Right cardiac atrium (tissue), 5 donors: ENCODE measurements at places on chromosomes 3 and 15. TPM values are rescaled to one million over a fixed set of nuclear protein-coding genes. Genes with fewer than 3 reads are reported as not detected.

DNA sequence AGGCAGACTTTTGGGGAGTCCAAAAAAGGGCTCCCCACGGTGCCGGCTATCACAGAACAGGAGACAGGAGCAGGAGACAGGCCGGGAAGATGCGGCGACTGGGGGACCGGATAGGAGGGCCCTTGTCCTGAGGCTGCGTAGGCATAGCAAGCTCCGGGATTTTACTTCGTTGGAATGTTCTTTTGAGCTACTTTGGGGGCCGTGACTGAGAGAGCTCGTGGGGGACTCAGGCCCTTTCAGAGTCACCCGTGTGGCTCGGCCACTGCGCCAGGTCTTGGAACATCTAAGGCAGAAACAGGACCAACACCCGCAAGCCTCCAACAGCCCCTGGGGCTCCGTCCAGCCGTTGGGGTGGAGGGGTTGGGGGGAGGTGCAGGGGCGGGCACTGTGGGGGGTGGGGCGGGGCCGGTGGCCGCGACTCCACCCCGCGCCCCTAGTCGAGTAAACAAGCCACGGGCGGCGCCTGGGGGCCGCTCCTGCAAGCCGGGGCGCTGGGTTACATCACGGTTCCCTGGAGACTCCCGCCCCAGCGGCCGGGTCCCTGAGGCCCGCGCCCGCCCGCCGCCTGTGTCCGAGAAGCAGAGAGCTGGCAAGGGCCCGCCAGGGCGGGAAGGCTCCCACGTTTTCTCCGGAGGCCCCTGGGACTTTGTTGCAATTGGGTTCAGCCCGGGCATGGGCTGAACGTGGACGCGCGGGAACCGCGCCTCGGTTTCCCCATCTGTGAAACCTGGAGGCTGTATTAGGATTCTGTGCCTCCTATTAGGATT lies 23.3 kb upstream of the C15orf39 start:
- DNase-seq = peak; percentile 64

DNA sequence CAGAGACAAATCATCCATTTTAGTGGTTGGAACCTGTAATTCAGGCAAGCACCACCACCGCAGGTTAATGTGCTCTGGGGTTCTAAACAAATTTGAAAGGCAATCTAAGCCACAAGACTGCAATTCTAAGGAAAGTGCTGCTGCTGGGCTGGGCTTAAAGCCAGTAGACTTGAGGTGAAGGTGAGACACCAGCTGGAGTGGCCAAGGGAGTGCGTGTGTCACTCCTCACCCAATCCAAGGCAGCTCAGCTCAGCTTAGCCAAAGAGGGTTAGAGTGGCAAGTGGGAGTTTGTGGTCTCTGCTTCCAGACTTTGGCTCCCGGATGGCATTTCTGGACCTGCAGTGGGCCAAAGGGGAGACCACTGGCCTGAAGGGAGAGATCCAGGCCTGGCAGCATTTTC lies 1655.6 kb downstream of the SI start:
- no peak for DNase-seq

DNA sequence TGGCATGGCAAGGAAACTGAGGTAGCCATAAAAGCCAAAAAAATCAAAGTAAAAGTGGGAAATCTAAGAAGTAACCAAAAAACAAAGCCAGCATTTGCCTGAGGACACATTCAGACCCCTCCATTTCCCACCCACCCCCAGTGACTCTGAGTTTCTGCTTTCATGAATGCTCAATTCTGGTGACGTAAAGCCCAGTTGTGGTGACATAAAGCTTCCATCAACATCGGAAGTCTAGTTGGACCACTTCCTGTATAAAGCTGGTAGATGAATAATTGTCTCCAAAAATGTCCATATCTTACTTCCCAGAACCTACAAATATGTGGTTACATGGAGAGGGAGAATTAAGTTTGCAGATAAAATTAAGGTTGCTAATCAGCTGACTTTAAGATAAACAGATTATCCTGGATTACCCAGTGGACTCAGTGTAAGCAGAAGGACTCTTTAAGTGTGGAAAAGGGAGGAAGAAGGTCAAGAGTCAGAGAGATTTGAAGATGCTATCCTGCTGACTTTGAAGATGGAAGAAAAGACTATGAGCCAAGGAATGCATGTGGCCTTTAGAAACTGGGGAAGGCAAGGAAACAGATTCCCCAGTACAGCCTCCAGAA lies 62.0 kb upstream of the ST3GAL6 start:
- no peak for DNase-seq

DNA sequence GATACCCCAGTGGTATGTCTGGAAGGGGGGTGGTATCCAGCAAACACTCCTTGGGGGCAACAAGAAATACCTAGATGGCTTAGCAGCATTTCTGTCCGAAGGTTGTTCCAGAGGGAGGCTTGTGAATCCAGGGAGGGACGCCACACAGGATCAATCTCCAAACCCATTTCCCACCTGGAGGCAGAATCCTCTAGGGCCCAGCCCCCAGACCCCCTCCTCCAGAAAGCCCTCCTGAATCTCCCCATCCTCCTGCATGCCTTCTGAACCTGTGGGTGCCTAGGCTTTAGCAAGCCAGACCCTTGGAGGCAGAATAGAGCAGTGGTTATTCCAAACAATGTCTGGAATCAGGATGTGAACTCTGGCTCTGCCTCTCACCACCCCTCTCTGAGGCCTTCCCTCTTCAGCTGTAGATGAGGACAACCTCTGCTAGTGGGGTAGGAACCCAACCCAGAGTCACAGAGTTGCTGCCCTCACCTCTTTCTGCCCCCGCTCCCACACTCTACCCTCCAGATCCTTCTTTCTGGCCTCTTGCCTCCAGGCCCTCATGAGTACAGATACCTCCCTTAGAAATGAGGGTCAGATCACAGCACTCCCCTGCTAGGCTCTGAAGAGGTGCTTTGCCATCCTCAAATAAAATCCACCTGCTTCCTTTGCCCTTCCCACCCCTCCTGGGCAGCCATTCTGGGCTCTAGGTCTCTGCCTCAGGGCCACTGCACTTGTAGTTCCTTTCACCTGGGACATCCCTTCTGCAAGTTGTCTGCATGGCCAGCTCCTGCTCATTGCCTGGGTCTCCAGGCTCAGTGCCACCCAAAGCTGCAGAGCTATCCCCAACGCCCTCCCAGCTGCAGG lies 8.1 kb downstream of the CISH start:
- DNase-seq = no peak

GRCh38 chr15:50071551-50072258 lies 47.3 kb downstream of the ATP8B4 start:
- no peak for DNase-seq

GRCh38 chr3:43867436-43868072 lies 176.8 kb downstream of the ABHD5 start:
- DNase-seq = no peak

DNA sequence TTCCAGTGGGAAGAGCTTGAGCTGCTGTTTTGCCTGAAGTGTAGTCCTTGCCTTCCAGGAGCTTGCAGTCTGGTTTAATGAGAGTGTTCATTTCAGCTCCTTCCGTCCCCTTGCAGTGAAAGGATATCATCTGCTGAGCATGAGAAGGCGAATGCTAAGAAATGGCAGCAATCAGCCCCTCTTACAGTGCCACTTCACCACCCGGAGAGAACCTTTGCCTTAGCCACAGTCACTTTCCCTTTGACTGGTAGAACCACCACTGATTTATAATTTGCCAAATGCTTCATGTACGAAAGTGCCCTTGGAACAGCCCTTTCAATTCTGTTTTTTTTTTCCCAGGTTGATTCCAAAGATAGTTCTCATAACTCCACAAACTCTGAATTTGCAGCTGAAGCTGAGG lies 11.5 kb downstream of the TATDN2 start:
- DNase-seq = no peak

DNA sequence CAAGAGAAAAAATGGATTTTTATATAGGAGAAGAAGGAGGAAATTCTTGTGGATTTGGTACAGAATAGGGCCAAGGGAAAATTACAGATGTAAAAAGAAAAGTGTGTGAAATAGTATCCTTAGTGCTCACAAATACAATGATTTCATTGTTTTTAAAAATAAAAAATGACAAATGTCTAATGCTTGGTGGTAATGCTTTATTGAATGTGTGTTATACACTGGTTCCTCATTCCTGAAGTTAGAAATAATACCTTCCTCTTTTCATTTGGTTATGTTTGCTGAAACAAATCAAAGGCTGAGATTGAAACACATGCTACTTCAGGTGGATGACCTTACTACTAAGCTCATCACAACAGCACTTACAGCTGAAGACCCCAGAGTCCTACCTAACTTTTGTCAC lies 37.7 kb upstream of the CCR2 start:
- no peak for DNase-seq

- no peak for DNase-seq
These were observed 257.6 kb downstream of the KLF13 start for GRCh38 chr15:31584195-31584594.

GRCh38 chr3:140541975-140542653 lies 135.8 kb upstream of the TRIM42 start:
- DNase-seq = no peak

GRCh38 chr3:142886021-142886420 lies 2.9 kb downstream of the PCOLCE2 start:
- no peak for DNase-seq

GRCh38 chr3:117306299-117306698 lies 596.7 kb downstream of the TUSC7 start:
- DNase-seq = no peak

The TMC3 gene
- total RNA-seq = not detected

The TRIP4 gene
- total RNA-seq = 15.2 TPM

The IFRD2 gene
- 67.6 TPM for total RNA-seq

The FANCD2 gene
- 1.1 TPM for total RNA-seq

The BNC1 gene
- 2.1 TPM for total RNA-seq

The FMN1 gene
- 3.5 TPM for total RNA-seq

The FILIP1L gene
- 88.3 TPM for total RNA-seq

The NDN gene
- total RNA-seq = 60.0 TPM

The RHO gene
- total RNA-seq = not detected
